LHCN-M2 (cell line): ENCODE measurements at places on chromosomes 7 and 10.

DNA sequence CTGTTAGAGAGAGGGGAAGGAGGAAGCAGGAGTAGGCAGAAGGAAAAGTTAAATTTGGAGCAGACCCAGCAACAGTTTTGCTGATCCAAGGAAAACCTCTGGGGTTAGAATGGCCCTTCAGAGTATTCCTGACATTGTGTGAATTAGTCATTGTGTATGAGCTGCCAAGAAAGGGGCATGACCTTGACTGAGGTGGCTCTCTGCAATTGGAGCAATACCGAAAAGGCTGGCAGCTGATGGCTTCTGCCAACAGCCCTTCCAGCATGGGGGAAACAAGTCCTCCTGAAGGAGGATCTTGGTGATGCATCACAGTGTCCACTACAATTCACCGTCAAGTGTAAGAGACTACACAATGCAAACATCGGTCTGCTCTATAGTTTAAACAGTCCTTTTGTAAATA, 20.6 kb upstream of the WASL start:
- DNase-seq: peak; percentile 99

- DNase-seq: no peak
Observed at GRCh38 chr7:122748195-122748594, 45.5 kb upstream of the RNF148 start.

DNA sequence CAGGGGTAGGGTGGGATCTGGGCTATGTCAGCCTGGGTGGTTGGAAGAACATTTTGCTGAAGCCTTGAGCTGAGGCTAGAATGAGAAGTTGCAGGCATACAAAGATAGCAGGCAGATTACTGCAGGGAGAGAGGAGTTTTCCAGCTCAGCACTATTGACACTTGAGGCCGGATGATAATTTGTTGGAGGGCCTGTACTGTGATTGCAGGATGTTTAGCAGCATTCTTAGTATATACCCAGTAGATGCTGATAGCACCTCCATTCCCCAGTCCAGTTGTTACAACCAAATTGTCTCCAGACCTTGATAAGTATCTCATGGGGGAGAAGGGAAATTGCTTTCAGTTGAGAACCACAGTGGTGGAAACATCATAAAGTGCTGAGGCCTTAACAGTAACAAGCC, 158.6 kb upstream of the CHRM2 start:
- DNase-seq: no peak

DNA sequence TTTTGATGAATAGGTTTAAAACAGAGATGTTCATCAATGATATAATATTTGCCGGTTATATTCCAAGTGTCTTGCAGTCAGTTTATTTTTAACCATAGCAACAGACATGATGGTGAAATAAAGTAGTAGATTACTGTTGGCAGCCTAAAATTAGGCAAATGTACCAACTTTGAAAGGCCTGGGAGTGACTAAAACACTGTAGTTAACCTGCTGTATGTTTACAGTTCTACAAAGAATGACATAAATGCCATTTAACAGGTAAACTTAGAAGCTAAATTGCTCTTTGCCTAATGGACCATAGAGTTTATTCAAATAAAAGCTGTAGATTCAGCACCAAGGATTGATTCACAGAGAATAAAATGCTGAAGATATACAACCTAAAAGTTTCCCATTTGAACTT, 64.1 kb downstream of the PHTF2 start:
- no peak for DNase-seq

DNA sequence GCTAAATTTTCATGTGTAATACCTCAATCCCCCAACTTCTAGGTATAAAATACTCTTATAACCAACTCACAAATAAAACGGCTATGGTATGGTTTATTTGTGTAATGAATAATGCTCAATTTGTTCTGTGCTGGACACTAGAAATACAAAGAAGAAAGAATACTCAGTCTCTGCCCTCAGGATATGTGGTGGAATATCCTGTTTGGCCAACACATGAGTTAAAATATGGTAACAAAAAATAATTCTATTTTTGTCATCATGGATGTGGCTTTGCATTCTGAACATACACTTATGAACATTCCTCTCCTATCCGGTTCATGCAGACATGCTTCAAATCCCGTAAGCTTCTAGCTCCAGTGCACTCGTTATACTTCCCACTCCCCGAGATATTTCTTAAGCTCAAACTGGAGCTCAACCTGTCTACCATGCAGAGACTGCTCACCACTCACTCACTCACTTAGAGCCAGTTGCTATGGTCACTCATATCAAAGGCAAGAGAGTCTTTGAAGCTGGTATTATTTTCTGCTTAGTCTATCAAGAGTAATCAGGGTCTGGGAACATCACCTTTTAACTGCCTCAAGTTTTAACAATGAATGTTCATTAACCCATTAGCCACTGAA, 53.8 kb upstream of the SLC16A12 start:
- peak; percentile 37 for DNase-seq

DNA sequence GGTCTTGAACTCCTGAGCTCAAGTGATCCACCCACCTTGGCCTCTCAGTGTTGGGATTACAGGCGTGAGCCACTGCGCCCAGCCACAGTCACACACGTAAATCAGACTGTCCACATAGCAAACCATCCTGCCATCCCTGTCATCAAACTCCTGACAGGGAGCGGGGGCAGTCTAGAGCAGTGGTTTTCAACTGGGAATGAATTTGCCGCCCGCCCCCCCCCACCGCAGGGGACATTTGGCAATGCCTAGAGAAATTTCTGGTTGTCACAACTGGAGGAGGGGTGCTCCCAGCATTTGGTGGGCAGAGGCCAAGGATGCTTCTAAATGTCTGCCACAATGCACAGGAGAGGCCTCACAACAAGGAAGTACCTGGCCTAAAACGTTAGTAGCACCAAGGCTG, 24.1 kb downstream of the CAMK2G start:
- no peak for DNase-seq

DNA sequence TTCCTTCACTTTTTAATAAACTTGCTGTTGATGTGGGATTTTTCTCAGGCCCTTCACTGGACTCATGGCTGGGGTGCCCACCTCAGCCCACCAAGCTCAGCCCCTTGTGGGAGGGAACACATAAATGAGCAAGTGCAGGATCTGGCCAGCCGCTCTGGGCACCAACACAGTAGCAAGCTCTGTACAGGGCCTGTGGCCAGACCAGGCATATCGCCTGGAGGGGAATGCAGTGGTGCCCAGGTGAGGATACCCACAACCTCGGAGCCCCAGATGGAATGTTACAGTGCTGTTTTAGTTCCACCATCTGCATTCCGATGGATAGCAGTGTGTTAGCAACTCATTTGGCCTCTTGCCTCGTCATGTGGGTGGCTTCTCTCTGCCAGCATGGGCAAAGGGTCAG, 234.6 kb downstream of the PPP1R3A start:
- DNase-seq: no peak
